ENCODE measurements at places on chromosomes 6 and 20.
A peak's percentile ranks its signal among the peaks of the same experiment; 100 is the strongest.

GRCh38 chr20:58458342-58459057 is 56.7 kb downstream of the APCDD1L start:
- DNase-seq, result no peak

DNA sequence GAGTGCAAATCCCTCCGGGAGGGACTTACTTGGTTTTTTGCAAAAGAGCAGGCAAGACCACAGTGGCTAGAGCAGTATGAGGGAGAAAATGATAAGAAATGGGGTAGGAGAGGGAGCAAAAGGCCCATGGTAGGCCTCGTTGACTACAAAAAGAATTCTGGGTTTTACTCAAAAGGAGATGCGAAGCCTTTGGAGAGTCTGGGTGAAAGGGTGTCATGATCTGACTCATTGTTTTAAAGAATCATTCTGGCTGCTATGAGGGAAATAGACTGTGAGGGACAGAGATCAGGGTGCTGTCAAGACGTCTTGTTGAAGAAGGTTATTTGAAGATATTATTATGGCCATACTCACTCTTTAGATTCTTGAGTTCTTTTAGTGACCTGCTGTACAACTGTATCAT is 13.0 kb downstream of the TBC1D32 start:
- DNase-seq, result no peak

DNA sequence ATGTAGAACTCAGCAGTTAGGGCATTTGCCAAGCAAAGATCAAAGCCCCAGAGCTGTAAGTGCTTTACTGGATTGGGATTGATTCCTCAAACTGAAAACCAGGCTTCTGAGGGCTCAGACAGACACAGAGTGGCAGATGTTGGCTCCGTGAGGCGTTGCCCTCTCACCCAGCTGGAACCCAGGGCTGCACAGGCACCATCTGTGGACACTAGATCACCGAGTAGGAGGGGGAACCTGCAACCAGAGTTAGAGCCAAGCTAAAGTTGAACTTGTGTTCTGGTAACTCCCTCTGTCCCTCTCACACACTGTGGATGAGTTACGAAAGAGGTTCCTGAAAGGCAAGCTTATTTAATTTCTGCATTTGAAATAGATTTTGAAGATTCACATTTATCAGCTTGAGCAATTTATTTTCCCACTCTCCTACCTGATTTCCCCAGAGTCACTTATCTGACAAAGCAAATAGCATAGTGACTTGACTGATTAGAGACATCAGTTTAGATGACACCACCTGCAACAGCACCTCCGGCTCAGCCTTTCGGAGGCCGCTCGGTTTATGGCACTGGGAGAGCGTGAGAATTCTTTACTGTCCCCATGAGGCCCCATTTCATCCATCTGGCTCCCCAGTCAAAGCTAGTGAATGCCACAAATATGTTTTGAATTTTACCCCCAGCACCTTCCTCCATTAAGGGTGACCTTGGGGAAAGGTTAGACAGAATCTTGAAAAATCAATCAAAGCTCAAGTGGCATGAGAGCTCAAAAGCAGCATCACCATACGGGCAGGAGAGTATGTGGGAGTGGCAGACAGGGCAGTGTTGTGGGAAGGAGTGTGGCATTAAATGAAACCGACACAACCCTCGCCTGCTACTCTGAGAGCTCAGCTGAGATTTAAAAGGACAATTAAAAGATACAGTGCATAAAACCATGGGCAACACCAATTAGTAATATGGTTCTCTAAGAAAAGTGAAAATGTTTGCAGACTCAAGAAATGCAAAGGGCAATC is 48.5 kb downstream of the RPF2 start:
- no peak for DNase-seq

DNA sequence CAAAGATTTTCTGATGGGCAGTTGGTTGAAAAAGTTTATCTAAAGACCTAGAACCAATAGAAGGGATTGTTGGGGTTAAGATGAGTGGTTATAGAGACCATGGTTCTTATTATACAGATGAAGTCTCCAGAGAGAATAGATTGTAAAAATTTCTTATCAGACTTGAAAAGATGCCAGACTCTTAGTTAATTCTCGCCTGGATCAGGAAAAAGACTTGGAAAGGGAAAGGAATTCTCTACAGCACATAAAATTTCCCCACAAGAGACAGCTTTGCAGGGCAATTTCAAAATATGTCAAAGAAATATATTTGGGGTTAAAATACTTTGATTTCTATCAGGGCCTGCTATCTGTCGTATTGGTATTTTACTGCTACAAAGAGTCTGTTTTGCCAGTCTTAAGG is 582.6 kb downstream of the UTRN start:
- no peak for DNase-seq

- DNase-seq, result no peak
Measured at GRCh38 chr20:13221673-13222318, 722 bp downstream of the ISM1 start.

DNA sequence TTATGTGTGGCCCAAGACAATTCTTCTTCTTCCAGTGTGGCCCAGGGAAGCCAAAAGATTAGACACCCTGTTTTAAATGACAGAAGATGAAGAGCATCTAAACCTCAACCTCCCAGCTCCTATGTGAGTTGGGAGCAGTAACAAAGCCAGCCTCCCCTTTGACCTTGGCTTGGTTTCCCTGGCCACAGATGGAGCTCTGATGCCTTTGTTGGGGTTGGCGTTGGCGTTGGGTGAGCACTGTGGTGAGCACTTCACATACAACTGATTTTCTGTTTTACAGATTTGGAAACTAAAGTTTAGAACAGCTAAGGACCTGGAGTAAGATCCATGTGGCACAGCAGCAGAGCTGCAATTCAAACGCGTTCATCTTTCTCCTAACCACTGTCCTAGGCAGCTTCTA is 22.1 kb downstream of the DAAM2 start:
- no peak for DNase-seq

DNA sequence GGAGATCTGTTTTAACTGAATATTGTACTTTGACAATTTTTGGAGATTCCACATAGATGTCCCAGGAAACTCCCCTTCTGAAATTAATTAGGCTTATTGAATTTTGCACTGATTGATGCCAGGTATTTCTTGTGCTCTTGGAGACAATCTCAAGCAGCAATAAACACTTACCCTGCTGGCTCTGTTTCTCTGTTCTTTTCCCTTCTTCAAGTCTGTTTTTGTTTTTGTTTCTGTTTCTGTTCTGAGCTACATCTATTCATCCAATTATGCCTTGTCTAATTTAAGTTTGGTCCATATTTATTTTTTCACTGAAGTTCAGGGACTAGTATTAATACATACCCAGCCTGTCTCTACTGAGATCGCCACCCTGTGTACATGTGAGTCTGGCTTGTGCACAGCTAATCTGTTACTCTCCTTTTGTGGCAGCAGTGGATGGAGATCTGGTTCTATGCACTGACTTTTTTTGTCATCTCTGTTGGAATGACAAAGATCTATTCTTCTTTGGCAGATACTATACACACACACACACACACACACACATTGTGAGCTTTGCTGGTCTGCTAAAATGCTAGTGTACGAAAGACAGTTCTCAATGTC is 51.9 kb downstream of the IL22RA2 start:
- no peak for DNase-seq

DNA sequence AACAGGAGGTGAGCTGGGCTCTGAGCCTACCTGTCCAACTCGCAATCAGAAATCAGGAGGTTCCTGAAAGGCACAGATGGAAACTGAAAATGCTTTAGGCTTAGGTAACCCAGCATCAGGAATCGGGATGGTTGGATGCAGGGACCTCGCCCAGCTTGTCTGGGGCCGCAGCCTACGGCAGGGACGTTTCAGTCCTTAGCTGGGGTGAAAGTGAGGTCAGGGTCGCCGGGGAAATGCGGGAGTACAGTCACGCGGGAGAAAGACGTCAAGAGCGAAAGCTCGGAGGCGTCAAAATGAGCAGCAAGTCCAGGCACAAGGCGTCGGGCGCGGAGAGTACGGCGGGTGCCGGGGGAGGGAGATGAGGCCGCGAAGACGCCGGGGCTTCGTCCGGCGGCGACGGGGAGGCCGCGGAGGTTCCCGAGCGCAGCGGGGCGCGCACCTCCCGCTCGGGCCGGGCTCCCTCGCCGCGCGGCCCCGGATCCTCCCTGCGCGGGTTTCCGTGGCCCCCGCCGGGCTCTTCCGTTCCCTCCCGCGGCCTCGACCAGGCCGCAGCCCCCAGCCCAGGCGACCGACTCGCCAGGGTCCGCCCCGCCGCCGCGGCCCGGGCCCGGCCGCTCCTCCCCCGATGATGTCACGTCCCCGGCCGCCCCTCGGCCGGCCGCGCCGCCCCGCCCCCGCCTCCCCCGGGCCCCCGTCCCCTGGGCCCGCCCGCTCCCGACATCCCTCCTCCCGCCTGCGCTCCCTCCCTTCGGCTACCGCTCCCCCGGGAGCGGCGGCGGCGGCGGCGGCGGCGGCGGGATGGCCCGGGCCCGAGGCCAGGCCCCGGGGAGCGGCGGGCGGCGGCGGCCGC is at the start of gene EBF4:
Gene EBF4 (plus strand): TSS at position 745 of the 850 bp plus-strand sequence. CDS start 866 bp downstream, outside the sequence.
- DNase-seq, result no peak

GRCh38 chr6:30730601-30731435 is 10.7 kb downstream of the TUBB start:
- DNase-seq, result peak; percentile 65

- no peak for DNase-seq
Measured at GRCh38 chr20:9572670-9573069, 58.3 kb downstream of the LAMP5 start.

DNA sequence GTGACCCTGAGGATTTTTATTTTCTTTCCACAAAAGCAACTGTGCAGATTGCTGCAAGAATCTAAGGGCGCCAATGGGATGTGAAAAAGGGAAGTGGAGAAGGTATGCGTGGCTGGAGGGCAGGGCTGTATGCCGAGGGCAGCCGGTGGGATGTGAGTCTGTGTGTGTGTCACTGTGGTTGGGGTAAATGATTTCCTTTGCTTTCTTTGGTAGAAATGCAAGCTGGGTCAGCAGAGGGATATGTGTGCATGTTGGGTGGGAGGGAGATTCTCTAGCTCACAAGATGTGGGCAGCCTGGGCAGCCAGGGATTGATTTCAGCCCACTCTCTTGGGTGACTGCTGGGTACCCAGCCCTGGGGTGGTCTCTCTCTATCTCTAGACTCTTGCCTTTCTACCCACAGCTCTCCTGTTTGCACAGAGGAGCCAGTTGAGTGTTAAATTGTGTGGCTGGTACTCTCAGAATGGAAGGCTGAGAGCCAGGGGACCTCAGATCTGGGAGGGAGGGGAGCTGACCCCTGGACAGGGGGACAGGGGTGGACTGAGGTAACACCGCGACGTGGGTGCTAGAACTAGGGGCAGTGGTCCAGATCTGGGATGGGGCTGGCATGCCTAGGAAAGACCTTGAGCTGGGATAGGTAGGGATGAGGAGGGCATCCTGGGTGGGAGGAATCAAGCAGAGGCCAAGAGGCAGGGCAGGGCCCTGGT is 136.8 kb upstream of the RNF24 start:
- no peak for DNase-seq

GRCh38 chr6:155341130-155341828 is 27.0 kb upstream of the TFB1M start:
- no peak for DNase-seq

DNA sequence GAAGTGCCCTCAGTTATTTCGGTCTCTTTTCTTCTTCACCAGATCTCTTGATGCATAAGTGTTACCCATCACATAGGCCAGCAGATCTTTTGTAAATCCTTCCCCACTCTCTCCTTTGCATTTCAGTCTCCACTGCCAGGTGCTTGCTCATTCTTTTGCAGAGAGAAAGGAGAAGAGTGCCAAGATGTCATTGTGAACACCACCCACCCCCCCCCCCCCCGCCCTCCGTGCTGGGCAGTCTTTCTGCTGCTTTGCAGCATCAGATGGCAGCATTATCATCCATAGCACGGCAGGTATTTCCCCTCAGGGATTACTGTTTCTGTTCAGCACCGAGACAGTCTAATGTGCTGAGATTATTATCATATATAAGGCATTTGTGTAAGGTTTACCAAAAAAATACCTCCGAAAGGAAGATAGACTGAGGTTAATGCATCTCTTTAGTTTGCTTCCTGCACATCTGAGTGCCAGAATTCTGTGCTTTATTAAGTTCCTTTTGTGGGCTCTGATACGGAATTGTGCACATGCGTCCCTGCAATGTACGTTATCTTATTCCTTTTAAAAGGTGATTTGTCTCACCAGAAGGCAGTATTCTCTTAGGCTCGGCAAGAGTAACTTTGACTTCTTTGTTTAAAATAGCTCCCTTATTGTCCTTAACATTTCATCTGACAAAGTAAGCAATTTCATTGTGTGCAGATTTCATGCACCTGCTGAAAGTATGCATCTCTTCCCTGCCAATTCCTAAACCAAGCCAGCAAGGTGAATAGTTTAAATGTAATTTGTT is 128.8 kb downstream of the PHACTR1 start:
- no peak for DNase-seq

DNA sequence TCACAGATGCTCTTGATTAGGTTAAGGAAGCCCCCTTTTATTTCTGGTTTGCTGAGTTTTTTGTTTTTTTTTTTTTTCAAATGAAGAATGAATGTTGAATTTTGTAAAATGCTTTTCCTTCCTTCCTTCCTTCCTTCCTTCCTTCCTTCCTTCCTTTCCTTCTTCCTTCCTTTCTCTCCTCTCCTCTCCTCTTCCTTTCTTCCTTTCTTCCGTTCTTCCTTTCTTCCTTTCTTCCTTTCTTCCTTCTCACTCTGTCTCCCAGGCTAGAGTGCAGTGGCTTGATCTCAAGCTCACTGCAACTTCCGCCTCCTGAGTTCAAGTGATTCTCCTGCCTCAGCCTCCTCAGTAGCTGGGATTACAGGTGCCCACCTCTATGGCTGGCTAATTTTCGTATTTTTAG is 158.2 kb downstream of the ZFAND3 start:
- DNase-seq, result no peak

GRCh38 chr6:151482290-151482689 is 11.5 kb upstream of the CCDC170 start:
- no peak for DNase-seq

DNA sequence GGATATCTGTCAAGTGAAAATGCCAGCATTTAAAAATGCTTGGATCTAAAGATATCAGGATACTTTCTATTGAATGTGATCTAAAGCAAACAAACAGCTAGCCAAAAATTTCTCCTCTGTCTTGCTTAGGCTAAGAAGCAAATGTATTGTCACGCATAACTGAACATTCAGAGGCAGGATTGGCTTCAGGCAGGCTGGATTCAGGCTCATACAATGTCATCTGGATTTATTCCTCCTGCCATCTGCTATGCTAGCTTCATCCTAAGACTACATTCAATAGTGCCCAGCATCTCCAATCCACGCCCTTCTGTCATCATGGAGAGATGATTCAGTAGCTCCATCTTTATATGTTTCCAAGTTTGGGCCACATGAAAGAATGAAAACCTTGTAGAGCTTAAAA is 27.1 kb downstream of the PFDN4 start:
- DNase-seq, result no peak
